Naive thymus-derived CD8-positive, alpha-beta T cell (primary cell): ENCODE measurements at places on chromosomes 5 and 9.
A peak's percentile ranks its signal among the peaks of the same experiment; 100 is the strongest.

DNA sequence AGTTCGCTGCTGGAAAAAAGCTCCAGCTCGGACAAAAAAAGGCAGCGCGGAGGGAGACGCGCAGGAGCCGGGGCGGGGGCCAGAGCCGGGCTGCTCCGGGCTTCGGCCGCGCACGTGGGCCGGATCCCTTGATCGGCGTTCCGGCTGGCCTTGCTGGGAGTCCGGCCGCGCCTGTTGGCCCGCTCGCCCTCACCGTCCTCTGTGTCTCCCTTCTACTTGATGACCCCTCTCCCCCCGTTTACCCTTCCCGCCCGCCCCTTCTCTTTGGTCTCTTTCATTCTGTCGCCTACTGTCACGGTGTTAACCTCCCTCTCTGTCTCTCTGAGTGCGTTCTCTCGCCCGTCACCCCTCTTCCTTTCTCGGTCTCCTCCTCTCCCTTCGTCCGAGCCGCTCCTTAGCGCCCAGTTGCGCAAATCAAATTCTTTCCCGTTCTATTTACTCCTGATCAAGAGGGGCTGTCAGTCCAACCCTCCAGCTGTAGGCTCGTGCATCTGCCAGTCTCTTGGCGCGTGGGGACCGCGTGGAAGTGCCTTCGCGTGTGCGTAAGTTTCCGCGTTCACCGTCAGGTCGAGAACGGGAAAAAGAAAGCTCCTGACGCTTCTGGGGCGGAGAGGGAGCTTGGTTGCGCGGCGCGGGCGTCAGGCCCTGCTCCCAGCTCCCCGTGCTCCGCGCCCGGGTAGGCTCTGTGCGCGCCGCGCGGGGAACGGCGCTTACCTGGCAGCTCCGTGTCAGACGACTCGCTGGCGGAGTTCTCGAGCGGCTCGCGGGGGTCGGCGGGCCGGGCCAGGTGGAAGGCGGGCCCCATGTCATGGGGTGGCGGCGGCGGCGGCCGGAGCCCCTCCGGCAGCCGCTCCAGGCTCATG lies 798 bp downstream of the PITX1 start:
- DNase-seq, result no peak

- DNase-seq, result peak; percentile 24
Measured at GRCh38 chr9:126327714-126328185, 1.1 kb downstream of the MVB12B start.

DNA sequence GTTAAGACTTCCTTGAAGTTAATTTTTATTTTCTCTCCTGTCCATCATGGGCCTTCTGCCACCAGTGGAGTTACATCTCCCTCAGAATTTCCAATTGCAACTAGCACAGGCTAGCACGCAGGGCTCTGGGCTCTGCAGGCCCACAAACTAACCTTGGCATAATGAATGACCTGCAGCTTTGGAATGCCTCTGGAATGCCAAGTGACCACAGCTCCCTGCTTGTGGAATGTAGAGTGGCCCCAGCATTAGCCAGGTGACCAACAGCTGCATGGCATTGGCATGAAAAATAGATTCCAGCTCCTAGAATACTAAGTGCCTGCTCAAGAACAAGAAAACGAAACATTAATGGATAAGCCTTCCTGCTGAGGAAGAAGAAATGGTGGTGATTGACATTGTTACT lies 726.1 kb downstream of the BRINP1 start:
- DNase-seq, result no peak

DNA sequence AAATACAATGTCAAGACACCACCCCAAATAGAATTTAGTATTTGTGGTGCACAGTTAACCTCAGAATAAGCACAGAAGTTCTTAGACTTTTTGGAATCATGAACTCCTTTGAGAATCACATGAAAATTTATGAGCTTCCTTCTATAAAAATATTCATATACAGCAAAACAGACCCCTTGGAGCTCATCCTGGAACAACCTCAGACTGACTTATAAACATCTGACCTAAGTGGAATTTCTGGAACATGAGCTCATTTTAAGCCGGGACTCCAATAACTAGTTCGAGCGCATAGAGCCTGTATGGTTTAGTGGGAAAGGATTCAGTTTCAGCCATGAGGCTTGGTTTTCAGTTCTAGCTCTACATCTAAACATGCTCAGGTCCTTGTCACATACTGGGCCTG lies 192.3 kb downstream of the DEPDC1B start:
- no peak for DNase-seq

GRCh38 chr5:171595801-171596231 lies 176.4 kb downstream of the FGF18 start:
- DNase-seq, result no peak

DNA sequence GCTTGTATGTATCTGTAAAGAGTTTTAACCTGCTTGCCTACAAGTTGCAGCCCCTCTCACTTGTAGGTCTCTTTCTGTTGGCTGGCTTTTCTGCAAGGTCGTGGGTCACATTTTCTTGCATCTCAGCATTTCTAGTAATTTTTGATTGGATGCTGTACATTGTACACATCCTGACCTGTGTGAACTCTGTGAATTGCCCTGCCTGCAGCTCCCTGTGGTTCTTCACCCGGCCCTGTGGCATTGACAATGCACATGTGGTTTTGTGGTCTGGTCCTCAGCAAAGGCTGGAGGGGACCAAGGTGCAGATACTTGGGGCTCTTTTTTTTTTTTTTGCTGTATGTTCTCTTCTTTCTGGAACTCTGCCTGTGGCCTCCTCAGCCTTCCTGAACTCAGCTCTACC lies 53.6 kb downstream of the WNK2 start:
- no peak for DNase-seq

- DNase-seq, result no peak
Measured at GRCh38 chr9:26301659-26302058, 590.9 kb downstream of the CAAP1 start.

GRCh38 chr5:125149527-125149926 lies 403.1 kb upstream of the ZNF608 start:
- no peak for DNase-seq

DNA sequence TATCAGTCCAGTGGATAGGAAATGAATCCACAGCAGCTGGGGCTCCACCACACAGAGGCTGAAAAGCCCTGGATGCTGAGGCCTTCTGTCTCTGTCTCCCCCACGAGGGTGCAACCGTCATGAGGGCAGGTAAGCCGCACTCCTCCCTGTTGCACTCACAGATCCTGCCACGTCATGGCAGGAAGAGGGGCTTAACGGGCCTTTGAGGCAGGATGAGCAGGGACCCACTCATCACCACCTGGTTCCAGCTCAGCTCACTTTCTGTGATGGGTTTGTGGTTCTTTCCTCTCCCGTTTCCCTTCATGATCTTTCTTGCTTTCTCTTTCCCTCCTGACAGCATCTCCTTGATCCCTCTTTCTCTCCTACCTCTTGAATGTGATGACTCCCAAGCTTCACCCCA lies 575.2 kb downstream of the CCDC171 start:
- no peak for DNase-seq
